ENCODE measurements at places on chromosomes 12 and 14.
A peak's percentile ranks its signal among the peaks of the same experiment; 100 is the strongest.

GRCh38 chr12:9756170-9756569, 4.5 kb downstream of the CD69 start:
- no peak for DNase-seq

GRCh38 chr14:61710853-61711817, 15.8 kb downstream of the HIF1A start:
- DNase-seq, result no peak

DNA sequence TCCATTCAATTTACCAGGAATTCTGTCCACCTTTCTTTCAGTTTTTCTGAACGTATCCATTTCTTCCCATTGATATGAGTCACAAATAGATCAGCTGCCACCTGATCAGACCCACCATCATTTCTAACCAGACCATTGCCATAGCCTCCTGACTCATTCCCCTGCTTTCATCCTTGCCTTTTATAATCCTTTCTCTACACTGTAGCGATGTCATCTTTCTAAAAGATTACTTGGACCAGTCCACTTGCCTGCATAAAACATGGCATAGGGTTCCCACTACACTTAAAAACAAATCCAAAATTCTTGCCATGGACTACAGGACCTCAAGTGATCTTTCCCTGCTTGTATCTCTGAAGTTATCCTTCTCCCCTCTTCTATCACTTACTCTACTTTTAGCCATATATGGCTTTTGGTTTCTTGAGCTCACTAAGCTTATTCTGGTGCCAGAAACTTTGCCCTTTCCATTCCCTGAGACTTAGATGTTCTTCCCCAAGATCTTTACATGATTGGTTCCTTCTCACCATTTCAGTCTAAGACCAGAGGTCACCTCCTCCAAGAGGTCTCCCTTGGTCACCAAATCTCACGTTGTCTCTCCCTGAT, 149.5 kb upstream of the KRR1 start:
- no peak for DNase-seq

DNA sequence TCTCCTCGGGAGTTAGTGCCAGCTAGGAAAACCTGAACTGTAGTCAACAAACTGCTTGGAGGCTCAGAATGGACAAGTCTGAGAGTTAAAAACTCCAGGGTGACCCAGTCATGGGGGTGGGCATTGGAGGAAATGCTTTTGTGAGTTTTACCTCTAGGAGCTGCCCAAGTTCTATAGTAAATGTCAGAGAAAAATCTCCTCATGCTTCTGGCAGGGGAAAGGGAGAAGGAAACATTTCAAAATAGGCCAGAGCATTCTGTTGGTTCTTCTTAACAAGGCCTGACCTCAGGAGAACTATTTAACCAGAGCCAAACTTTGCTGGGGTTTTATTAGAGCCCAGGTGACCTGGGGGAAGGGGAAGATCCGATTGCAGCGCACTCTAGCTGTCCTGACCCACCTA, 12.3 kb downstream of the NINJ2 start:
- no peak for DNase-seq

GRCh38 chr12:75909714-75910656, 121.6 kb downstream of the PHLDA1 start:
- DNase-seq, result no peak

DNA sequence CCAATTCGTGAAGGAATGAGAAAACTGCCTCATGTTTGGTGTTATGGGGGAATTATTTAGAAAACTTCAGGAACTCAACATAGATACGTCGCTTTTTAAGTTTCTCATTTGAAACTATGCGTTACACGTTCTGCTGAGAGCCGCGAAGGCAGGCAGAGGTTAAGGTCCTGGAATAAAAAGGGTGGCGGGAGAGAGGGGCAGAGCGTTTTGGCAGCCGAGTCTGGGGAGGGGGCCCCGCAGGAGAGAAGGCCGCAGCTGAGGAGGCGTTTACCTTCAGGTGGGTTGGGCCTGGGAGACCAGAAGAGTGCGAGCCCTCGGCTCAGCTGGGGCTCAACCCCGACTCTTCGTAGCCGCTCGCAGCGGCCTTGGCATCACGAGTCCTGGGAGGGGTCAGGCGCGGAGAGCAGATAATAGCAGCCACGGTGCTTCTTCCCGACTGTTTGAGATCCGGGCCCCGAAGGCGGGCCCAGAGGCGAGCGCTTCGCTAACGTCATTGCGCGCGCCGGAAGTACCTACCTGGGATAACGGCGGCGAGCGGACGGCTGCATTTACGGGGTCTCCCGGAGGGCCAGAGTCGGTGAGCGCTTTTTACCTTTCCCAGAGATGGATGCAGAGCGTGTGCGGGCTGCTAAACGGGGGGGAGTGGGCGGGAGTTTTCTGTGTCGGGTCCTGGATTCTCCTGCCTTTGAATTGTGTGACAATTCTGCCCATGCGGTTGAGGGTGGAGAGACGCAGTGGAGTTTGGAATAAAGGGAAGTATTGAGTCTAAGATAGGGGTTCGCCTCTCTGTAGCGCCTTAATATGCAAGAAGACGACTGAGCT, at the start of the genes PPHLN1 and ZCRB1:
Gene PPHLN1, plus strand, starts transcription at position 515 of the 822 bp plus-strand sequence. CDS start 9,736 bp downstream, outside the sequence.
Gene ZCRB1, minus strand, starts transcription at position 442 of the 822 bp plus-strand sequence. CDS start 1,992 bp downstream, outside the sequence.
- peak; percentile 89 for DNase-seq

DNA sequence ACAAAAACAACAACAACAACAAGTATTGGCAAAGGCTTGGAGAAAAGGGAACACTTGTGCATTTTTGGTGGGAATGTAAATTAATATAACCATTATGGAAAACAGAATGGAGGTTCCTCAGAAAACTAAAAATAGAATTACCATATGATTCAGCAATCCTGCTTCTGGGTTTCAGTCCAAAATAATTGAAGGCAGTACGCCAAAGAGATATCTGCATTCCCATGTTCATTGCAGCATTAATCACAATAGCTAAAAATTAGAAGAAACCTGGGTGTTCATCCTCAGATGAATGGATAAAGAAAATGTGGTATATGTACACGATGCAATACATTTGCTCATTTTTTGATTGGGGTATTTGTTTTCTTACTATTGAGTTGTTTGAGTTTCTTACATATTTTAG, 813.0 kb downstream of the NRXN3 start:
- no peak for DNase-seq

- DNase-seq, result no peak
Observed at GRCh38 chr14:54975856-54976255, 51.0 kb downstream of the WDHD1 start.

DNA sequence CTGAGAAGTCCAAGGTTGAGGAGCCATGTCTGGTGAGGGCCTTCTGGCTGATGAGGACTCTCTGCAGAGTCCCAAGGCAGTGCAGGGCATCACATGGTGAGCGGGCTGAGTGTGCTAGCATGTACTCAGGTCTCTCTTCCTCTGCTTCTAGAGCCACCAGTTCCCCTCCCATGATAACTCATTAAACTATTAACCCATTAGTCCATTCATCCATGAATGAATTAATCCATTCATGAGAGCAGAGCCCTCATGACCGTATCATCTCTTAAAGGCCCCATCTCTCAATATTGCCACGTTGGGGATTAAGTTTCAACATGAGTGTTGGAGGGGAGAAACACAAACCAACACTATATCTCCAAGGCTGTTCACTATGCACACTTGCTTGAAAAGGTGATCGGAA, 83.7 kb downstream of the TMEM30B start:
- DNase-seq, result no peak

DNA sequence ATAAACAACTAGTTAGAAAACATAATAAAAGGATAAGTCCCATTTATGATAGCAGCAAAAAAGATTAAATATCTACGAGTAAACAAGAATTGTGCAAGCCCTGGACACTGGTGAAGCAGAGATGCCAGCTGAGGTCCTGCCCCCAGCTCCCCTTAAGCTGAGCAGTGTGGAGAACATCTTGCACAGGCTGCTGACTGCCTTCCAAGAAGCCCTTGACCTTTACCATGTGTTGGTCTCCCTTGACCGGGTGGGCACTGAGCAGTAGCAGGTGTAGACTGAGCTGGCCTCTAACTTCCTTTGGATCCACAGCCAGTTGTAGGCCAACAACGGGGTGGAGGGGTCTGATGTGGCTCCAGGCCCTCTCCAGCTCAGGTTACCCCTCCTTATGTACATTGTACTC, 47.7 kb upstream of the PAPLN start:
- no peak for DNase-seq

GRCh38 chr12:19692091-19692490, 252.8 kb downstream of the AEBP2 start:
- no peak for DNase-seq

GRCh38 chr12:88472248-88472647, 108.0 kb downstream of the KITLG start:
- no peak for DNase-seq

Data from CD8-positive, alpha-beta T cell (primary cell).